ENCODE measurements at places on chromosomes 4 and X.

GRCh38 chrX:15033917-15034316, 160.7 kb downstream of the MOSPD2 start:
- no peak for DNase-seq

DNA sequence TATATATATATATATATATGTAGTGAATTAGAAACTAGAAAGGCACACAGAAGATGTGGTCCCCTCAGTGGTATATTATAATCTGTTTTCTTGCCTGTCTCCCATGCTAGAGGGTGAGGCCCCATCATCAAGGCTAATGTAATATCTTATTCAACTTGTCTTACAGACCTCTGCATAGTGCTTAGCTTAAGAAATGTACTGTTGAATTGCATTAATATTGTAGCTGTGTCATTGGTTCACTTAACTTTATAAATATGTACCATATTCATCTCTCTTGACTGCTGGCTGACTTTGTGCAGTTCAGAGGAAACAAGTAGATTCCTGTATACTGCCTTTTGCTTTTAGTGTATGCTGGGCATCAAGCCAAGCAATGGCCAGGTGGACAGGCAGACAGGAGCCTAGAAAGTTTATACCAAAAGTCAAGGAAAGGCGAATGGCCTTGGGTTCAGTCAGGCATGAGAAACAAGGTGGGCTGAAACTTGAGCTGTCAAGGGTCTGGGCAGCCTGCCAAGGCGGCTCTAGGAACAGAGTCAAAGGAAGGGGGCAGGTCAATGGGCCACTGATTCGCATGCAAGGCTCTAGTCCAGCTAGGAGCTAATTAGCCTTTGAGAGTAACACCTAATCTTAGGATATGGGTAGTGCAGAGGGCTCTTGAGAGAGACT, 78.8 kb upstream of the LEF1 start:
- DNase-seq, result peak; percentile 76

GRCh38 chr4:81142744-81143143, 72.3 kb downstream of the PRKG2 start:
- DNase-seq, result no peak

DNA sequence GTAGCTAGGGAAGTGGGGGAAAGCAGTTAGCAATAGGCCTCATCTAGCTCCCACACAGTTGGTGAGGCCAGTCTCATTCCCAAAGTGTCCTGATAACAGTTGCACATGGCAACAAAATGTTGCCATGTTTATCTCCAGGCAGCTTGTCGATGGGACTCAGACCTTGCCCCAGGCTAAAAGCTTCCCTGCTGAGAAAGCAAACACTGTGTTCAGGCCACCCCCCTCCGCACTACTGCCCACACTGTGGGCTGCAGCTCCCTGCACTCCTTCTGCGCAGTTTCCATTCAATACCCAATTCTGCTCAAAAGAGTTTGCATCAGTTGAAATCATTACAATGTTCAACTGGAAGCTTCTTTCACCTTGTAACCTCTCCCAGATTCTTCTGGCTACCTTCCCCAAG, 287.8 kb upstream of the GK2 start:
- DNase-seq, result no peak
